Dermis blood vessel endothelial cell (primary cell): ENCODE measurements at places on chromosomes 4 and X.
A peak's percentile ranks its signal among the peaks of the same experiment; 100 is the strongest.

GRCh38 chrX:69073241-69073640 lies 92.0 kb downstream of the PJA1 start:
- DNase-seq = no peak

DNA sequence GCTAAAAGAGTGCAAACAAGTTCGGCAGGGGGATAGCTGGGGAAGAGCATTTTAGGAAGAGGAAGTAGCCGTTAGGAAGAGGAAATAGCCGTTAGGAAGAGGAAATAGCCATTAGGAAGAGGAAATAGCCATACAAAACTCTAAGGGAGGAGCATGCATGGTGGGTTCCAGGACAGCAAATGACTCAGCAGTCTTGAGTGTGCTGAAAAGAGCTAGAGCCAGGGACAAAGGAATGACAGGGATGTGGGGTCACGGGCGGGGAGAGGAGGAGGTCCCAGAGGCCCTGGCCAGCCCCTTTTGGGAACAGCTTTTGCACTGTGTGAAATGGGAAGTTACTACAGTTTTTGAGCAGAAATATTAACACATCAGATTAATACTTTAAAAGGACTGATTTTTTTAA lies 882.6 kb downstream of the TRIML1 start:
- no peak for DNase-seq

- DNase-seq = no peak
Observed at GRCh38 chr4:167918077-167918476, 174.3 kb upstream of the ANXA10 start.

DNA sequence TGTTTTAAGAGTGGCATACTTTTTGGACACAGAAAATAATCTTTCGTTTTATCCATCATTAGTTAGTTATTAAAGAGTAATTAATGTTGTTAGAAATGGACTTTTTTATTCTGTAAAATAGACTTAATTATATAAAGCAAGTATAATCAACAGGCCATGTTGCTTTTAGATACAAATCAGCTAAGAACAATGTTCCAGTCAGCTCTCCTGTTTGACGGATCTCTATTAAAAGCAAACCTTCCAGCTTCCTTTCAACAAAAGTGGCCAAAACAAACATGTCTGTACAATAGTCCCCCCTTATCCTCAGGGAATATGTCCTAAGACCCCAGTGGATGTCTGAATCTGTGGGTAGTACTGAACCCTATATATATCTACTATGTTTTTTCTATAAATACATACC lies 4.9 kb upstream of the SLC10A4 start:
- no peak for DNase-seq

- no peak for DNase-seq
Observed at GRCh38 chr4:88567591-88567990, 24.7 kb upstream of the HERC3 start.

DNA sequence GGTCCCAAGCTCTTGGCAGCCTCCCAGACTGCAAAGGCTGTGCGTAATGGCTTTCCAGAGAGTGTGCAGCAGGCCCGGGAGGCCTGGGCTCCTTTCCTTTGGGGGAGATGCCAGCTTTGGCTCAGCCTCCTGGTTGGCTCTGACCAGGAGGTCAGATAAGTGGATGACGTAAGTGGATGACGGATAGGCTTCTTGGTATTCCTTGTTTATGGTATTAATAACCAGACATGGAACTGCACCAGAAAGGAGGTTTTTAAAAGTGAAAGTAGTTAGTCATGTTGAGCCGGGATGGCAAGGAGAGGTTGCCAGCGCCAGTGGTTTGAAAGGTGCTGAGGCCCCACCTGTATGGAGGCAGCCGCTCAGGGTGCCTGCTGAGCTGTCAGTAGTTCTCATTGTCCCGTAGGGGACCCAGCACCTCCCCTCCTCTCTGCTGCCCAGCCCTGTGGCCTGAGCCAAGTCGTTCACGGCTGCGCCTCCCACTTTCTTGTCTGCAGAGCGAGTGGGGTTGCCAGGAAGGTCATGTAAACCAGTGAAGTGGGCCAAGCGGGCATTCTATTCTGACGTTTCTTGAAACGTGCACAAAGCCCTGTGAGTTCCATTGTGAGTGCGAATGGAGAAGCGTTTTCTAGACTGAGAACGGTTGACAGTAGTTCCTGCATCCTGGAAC lies 28.7 kb upstream of the STOX2 start:
- DNase-seq = peak; percentile 64

DNA sequence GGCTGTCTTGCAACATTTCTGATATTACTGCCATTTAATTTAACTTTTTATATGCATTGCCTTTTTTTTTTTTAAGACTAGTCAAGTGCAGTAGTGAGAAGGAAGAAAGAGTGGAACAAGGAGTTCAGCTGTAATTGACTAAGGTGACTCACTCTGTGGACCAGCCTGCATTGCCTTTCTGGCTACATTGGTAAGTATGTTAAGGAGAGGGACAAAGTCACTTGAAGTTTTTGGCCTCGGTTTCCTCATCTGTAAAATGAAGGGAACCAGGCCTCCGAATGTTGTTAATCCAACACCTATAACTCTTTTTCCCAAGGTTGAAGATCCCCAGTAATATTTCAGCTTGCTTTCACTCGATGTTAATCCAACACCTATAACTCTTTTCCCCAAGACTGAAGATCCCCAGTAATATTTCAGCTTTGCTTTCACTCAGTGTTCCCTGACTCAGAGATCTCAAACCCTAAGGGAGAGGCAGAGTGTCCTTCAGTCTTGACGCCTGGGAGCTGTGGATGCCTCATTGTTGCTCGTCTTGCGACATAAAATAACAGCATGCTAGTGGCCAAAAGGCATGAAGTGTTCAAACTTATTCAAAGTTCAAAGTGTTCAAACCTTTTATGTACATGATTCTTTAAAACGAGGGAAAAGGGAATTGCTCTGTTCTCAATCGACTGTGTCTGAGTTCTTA lies 102.0 kb downstream of the SORBS2 start:
- DNase-seq = peak; percentile 48

DNA sequence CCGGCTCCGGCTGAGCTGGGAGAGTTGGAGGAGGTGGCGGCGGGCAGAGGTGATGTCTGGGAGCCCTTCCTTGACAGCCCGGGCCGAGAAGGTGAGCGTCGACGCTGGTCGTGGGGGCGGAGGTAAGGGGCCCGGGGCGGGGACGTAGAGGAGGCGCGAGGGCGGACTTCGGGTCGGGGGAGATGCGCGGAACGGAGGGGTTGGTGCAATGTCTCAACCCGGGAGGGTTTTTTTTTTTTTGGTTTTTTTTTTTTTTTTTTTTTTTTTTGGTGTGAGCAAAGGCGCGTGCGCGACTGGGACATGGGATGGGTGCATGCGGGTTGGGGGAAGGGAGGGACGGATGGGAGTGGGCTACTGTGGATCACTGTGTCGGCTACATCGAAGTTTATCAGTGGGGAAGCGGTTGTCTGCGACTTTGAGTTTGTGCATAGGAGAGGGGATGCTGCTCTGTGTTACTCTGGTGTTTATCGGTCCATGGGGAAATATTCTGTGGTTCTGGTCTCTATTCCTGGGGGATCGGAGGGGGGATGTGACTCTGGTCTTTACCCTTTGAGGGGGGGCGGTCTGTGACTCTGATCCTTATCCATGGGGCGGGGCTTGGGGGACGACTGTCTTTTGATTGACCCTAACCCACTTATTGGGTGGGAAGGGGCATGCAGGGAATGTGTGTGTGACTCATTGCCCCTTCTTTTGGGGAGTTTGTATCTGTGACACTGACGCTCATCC lies 537 bp downstream of the RBM10 start:
- no peak for DNase-seq

- no peak for DNase-seq
Observed at GRCh38 chr4:3071811-3072210, 2.5 kb downstream of the HTT-AS start.

DNA sequence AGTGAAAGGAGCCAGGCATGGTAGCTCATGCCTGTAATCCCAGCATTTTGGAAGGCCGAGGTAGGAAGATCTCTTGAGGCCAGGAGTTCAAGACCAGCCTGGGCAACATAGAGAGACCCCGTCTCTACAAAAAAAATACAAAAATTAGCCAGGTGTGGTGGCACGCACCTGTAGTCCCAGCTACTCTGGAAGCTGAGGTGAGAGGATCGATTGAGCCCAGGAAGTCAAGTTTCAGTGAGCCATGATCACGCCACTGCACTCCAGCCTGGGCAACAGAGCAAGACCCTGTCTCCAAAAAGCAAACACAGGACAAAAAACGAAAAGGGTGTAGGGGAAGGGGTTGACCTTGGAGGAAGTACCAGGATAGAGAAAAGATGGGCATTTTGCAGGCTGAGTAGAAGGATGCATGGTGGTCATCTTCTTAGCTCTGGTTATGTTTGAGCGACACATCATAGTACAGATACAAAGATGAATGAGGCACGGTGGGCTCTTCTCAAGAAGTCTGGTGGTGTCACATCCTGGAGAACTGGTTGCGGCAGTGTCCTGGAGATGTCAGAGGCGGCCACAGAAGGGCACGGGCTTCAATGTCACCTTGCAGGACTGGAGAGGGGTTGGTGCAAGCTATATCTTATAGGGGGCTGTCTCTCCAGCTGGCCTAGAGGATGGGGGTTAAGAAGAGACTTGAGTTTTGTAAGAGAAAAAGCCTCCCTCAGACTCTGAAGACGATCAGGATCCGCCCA lies 32.0 kb downstream of the SLC25A5 start:
- no peak for DNase-seq

GRCh38 chr4:26161030-26161824 lies 159.6 kb upstream of the RBPJ start:
- peak; percentile 7 for DNase-seq

DNA sequence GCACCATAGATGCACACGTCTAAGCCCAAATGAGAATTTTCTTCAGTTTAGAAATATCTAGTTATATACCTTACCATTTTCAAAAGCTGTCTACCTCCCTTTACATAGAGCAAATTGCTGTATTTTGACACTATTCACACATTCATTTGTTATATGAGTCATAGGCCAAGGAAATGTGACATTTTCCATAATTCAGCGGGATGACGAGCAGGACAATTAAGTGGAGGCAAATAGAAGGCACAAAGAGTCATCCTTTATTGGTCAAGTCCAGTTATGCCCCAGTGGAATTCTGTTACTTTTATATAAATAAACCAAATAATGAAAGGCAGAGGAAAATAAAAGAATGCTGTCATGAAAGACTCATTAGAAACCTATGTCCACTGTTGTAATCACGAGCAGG lies 27.9 kb downstream of the FGF13 start:
- DNase-seq = no peak

DNA sequence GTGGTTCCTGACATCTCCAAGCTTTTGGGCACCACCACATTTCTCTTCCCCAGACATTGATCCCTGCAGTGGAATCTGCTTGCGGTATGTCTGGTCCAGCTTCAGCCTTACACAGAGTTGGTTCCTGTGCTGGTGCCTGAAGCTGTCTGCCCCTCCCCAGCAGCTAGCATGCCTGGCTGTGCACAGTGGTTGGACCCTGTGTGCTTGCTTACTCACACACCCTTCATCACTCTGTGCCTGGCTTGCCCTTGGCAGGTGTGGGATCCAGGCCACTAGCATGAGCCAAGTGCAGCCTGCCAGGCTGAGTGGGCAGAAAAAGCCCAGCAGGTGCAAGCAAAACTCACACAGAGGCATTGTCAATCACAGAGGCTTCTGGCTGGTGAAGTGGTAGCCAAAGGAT lies 473.8 kb downstream of the ACTRT1 start:
- DNase-seq = no peak

DNA sequence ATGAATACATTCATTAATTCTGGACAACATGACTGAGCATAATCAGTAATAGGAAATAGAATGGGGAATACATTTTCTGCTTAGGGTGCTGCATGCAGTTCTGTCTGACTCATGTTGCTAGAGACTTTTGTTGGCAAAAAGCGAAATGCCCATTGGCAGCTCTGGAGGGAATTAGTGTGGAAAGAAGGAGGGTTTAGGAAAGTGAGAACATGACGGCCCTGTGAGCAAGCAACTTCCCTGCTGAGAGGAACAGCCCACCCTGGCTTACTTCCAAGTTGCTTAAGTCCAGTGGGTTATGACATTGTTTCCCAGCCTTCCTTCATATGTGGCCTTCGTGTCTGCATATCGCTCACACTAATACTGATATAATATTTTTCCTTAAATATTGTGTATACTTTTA lies 13.8 kb downstream of the MAD2L1 start:
- peak; percentile 66 for DNase-seq

DNA sequence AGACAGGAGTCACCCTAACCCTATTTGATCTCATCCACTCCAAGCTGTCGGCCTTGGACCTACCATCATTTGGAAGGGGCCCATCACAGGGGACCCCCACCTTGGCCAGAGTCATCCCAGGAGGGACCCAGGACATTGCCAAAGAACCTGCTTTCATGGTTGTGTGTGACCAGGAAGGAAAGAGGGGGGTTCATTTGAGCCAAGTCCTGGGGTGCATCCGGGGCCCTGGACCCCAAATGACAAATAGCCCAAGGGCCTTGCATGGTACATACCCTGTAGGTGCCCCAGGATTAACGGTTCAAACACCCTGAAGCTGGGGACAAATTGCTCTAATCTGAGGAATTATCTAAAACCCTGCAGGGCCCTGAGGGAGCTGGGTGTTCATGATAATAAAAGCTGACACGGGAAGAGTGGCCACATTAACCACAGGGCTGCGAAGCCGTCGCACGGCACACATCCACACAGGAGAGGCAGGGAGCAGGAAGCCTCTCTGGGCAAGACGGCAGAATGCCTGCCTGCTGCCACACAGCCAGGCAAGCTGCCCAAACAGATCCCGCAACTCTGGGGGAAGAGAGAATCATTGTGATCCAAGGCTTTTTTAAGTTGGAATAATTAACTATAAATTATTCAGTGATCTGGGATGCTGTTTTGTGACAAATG lies 28.2 kb upstream of the PPP2R2C start:
- no peak for DNase-seq
